Kidney capillary endothelial cell (primary cell): ENCODE measurements at places on chromosomes 5 and 9.

GRCh38 chr5:38381361-38381760 lies 123.0 kb downstream of the EGFLAM start:
- no peak for DNase-seq

DNA sequence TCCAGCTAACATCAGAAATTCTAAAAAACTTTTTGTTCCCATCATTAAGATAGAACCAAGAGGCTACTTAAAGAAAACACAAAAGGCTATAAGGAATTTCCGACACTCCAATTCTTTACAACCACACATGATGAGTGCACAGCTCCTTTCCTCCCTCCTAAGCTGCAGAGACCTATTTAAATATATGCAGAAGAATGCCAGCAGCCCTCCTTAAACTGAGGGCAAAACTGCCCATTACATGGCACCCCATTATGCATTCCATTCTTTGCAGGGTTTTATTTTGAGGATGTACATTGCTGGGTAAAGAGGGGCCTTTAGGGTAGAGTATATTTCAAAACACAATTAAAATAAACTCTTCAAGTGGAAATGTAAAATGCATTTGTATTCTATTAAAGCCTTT lies 502.9 kb downstream of the RASEF start:
- DNase-seq: no peak

- DNase-seq: peak; percentile 41
These were observed 906 bp downstream of the SLC25A51 start for GRCh38 chr9:37902796-37903646.

DNA sequence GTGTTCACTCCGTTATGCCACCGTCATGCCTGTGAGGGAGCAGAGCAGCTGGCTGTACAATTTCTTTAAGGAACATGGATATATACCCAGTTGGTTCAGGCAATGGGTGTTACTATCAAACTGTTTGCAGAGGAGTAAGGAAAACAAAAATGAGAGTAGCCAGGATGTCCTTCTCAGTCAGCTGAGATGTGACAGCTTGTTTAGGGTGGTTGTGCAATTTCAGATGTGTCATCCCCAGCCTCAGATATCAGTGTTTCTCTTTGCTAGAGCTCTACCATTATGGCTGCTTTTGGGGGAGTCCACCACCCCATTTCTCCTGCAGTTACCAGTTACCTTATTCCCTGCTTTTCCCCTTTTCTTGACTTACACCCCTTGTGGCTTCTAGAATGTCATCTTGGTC lies 135.2 kb upstream of the SLC24A2 start:
- DNase-seq: no peak

GRCh38 chr5:136740228-136740627 lies 374.9 kb upstream of the TRPC7 start:
- no peak for DNase-seq

DNA sequence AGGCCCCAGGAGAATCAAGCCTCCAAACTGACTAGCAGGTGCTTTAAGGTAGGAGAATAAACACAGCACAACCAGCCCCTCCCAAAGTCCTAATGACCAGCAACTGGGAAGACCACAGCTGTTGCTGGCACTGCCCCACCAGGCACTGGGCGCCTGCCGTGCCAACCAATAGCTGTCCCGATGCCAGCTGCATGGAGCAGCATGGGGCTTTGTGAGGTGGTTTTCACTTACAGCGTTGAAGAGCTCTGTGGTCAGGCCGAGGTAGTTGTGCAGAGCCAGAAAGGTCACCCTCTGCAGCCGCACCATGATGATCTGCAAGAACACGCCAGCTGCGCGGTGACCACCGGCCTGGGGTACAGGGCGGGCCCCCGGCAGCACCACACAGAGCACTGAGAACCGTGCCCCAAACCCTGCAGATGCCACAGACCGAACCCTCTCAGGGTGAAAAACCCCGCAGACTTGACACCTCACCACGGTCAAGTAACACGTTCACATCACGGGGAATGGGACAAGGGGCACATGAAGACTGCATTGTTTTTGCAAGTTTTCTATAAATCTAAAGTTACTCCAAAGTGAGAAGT lies 28.7 kb downstream of the PNPLA7 start:
- DNase-seq: no peak

DNA sequence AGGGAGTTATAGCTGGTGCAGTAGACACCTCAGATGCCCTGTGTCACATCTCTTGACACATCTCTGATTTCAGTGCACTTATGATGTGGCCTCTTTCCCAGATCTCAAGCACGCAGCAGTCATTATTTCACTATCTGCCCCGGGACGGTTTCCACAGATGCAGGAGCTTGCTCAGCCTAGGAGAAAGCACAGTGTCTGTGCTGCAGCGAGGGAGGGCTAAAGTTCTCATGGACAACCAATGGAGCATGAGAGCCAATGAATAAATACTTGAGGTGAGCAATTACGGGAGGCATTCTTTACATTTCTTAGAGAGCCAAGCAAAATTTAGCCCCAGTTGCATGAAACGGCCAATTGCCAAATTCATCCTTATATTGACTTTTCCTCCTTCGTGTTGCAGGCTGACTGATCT lies 7.4 kb upstream of the MOB3B start:
- DNase-seq: no peak

DNA sequence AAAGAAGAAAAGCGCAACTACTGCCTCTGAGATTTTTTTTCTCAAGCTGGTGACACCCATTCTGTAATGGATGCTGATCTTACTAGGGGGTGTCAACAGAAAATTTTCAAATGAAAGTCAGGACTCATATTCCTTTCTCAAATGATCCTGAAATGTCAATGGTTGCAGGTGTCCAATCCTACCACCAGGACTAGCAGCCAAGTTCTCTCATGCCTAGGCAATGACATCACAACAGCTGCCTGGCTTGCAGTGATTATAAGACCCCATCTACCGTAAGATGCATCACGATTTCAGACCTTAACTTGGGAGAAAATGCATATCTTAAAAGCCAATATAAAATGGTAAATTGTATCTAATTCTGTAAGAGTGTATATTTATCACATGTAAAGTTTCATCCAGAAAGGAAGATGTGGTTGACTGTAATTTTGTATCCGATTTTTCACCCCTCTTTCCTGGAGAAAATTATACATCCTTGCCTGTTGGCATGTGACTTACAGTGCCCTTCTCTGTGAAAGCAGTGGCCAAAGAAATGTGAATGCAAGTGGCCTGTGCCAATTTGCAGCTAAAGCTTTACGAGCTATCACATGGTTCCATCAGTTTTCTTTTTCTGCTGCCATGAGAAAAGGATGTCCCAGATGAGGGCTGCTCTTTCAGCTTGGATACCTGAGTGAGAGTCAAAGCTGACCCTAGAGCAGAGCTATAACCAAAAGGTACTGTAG lies 104.4 kb downstream of the DENND1A start:
- no peak for DNase-seq

- no peak for DNase-seq
These were observed 72.4 kb upstream of the OLFM1 start for GRCh38 chr9:135015096-135015495.

DNA sequence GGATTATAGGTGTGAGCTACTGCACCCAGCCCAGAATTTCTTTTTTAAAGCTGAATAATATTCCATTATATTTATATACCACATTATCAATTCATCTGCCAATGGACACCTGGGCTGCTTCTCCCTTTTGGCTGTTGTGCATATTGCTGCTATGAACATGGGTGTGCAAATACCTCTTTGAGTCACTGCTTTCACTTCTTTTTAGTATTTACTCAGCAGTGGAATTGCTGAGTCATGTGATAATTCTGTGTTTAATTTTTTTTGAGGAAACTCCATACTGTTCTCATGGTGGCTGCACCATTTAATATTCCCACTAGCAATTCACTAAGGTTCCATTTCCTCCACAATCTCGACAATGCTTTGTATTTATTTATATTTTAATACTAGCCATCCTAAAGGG lies 36.1 kb upstream of the KIF4B start:
- no peak for DNase-seq

- DNase-seq: no peak
These were observed 143.2 kb downstream of the CACNA1B start for GRCh38 chr9:138020795-138021182.

DNA sequence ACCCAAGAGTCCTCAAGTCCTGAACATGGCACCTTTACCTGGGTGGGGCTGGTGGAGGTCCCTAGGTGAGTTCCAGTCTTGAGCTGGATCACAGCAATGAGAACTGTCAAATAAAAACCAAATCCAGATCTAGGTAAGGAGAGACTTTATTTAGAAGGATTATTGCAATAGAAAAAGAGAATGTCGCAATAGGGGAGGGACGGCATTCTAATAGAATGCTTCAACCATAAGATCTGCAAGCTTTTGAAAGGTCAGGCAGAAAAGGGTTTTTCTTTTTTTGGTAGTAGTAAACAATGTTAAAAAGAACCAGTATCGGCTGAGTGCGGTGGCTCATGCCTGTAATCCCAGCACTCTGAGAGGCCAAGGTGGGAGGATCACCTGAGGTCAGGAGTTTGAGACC lies 5.2 kb upstream of the GCNT1 start:
- no peak for DNase-seq

DNA sequence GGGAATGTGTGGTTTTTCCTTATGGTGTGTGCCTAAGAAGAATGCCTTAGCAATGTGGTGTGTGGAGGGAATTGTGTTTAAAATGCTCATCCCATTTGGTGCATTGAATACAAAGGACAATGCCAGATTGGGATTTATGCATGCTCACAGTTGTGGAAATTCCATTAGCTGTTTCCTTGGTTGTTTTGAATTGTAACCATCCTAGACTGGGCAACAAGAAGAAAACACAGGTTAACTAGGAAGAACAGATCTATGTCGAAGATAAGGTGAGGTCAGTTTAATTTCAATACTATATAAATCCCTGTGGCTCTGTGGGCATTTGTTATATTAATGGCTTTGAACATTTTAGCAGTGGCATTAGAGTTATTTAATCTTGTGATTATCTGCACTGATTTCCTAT lies 266.8 kb downstream of the MAT2B start:
- DNase-seq: no peak

DNA sequence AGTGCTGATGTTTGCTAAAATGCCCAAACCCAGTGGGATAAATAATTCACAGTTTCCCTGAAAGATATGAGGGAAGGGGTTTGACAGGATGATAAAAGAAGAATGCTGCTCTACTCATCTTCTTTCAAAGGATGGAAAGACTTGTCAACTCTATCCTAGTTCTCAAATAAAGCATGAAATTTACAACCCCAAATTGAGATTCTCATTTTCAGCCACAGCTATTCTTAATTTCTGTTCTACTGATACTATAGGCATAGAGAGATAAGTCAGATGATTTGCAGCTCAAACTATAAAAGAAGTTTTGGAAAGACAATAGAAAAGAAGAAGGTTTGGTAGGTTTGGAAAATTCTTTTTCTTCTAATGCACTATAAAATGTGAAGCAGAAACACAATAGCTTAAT lies 542.6 kb downstream of the CSNK1G3 start:
- no peak for DNase-seq

- peak; percentile 51 for DNase-seq
These were observed 214.3 kb downstream of the GNA14 start for GRCh38 chr9:77433675-77434445.

DNA sequence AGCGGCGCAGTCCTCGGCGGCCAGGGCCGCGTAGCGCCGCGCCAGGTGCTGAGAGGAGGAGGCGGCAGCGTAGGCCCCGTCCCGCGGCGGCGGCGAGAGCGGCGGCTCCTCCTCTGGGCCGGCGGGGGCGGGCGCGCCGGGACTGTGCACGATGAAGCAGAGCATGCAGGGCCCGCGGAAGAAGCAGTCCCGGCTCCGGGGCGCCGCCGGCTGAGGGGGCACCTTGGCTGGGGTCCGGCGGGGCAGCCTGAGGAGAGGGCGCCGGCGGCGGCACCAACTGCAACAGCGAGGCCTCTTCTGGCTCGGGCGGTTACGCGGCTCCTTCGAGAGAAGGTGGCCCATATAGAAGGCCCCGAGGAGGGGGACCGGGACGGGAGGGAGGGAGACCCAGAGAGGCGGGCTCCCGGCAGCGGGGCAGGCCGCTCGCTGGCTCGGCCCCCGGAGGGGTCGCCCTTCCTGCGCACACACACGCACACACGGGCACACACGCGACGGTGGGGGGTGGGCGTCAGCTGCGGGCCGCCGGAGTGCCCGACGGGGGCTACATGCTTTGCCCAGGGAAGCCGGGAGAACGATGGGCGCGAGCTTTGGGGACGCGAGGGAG lies 446 bp downstream of the FBXL17 start:
- peak; percentile 21 for DNase-seq

- no peak for DNase-seq
These were observed 49.1 kb upstream of the EXOC3 start for GRCh38 chr5:393846-394275.

DNA sequence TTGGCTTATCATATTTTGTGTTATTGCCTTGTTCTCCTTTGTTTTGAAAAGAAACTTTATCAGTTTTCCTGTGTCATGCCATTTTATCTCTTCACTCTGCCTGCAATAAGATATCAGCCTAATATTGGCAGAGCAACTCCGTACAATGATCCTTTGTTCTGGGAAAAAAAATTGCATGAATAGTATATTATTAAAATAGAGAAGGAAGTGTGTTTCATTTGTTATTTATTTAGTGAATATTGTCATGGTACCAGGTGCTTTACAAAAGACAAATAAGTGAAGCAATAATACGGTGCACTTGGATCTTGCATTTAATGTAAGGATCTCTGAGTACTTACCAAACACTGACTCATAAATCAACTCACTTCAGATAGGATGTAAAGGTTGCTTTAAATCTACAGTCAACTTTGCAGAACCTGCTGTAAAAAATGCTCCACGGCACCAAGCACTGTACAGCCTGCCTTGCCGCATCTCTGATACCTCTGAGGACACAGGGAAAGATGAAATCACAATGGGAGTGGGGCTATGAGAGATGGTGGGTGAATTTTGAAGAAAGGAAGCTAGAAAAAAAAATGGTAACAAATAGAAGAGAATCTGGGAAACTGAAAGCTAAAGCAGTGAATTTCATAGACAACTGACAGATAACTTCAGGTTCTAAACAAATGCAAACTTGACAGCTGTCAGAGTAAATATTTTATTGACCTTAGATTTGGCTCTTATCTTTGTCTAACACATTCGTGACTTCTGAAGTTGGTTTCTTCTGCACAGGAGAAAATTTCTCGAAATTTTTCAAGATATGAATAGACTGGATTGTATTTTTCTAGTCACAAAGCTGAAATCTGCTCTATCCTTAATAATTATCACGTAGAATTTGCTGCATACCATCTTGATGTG lies 232.1 kb downstream of the ENC1 start:
- DNase-seq: no peak

DNA sequence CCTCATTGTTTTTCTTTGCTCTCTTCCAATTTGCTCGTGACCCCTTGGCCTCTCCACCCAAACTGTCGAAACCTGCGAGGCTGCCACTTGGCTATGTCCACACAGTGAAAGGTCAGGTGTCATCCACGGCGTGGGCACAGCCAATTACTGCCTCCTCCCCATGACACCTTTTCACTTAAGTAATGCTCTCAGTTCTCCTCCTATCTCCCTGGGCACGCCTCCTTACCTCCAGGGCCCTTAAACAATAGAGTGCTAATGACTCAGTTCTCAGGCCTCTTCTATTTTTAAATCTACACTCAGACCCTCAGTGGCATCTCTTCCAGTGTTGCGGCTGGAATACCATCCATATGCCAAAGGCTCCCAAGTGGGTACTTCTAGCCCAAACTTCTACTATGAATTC lies 256.8 kb downstream of the ROR2 start:
- DNase-seq: peak; percentile 16

GRCh38 chr9:136078024-136078423 lies 17.1 kb downstream of the NACC2 start:
- no peak for DNase-seq

- DNase-seq: no peak
These were observed 23.0 kb upstream of the SLC6A3 start for GRCh38 chr5:1468247-1468612.

GRCh38 chr9:19310246-19310645 lies 69.8 kb downstream of the RPS6 start:
- no peak for DNase-seq
